ENCODE measurements at places on chromosomes 5 and 9.

DNA sequence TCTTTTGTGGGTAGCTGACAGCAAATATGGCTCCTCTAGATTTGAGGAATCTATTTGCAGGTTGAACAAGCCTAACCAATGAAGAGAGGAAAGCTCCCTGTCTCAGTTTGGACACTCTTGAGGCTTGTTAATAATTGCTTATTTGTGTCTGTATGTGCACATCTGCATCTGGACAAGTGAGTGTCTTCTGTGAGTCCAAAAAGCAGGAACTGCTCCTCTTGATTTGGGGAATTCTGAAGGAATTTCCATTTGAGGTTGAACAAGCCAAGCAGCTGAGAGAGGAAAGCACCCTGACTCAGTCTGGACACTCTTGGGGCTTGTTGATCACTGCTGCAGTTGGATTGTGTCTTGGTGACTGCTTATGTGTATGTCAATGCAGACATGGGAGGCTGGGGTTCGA lies 211.6 kb downstream of the DTWD2 start:
- no peak for DNase-seq

DNA sequence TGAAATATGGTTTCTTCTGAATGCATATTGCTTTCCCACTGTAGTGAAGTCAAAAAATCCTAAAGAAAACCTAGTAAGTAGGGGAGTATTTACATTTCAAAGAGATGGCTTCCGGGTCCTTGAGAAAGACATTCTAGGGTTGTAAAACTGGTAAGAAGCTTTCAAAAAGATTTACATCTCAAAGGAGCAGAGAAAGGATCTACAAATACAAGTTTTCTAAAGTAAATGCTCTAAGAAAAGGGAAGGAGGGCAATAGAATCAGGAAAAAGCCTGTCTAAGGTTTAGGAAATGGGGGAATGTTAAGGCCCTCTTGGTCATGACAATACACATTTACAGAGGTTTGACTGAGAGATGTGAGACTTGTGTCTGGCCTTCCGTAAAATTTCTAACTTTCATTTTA lies 16.7 kb upstream of the TRPC7 start:
- DNase-seq = no peak

DNA sequence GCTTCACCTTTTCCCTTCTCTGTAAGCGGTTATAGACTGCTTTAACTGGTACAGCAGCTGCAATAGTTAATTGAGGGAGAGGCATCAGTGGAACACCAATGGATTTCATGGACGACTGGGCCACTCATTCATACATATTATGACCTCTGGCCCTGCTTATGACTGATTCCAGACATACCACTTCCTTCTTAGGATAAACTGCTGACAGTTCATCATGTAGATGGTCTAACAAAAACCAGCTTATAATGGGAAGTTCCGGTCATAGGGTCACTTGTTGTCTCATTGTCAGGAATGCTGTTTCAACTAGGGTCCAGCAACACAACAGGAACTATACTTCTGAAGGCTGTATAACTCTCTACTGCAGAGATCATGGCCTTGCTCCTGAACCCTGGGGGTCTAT lies 265.2 kb upstream of the RASA1 start:
- peak; percentile 6 for DNase-seq

- no peak for DNase-seq
These were observed 369.6 kb upstream of the SEMA6A start for GRCh38 chr5:116944183-116944582.

- DNase-seq = no peak
These were observed 45.9 kb downstream of the PKD2L2 start for GRCh38 chr5:137935190-137935589.

DNA sequence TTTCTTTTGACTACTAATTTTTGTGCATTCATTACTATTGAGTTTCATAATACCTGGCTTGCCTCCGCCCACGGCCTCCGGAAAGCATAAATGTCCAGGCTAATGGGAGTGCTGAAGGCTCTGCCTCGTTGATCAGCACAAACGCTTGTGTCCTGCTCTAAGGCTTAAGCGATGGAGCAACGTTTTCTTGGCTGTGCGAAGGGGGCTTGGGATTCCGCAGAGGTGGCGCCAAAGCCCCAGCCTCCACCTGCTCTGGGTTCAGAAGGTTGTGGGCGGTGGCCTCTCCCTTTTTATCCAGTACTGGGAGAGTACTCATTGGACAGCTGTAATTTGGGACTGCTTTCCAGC lies 19.7 kb downstream of the ANXA2R start:
- no peak for DNase-seq

DNA sequence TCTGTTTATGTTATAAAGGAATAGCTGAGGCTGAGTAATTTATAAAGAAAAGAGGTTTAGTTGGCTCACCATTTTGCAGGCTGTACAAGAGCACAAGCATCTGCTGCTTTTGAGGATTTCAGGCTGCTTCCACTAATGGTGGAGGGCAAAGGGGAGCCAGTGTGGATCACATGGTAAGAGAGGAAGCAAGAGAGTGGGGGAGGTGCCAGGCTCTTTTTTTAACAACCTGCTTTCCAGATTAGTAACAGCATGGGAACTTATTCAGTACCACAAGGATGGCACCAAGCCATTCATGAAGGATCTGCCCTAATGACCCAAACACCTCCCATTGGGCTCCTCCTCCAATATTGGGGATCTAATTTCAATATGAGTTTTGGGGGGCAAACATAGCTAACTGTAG lies 40.4 kb downstream of the CCL28 start:
- no peak for DNase-seq

- peak; percentile 81 for DNase-seq
These were observed 63.4 kb upstream of the ABCA1 start for GRCh38 chr9:104991144-104991953.

- no peak for DNase-seq
These were observed 228.3 kb downstream of the CACNA1B start for GRCh38 chr9:138105561-138106505.

DNA sequence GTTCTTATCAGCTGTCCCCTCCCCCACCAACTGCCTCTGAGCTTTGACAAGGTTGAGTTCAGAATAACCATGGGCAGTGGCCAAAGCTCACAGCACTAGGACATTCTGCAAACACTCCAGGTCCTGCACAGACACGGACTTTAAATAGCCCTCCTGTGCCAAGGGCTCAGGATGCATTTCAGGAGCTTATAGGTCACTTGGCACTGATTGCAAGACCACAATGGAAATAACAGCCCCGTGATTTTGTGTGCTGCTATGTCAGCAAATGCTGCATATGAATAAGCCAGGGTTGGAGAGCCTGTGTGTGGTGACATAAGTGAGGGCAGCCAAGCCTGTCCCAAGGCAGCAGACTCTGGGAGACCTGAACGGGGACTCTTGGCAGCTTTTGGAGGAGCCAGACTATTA lies 150.7 kb downstream of the DMRT2 start:
- no peak for DNase-seq
